ENCODE measurements at places on chromosomes 13 and 19. TPM values are rescaled to one million over a fixed set of nuclear protein-coding genes. Genes with fewer than 3 reads are reported as not detected.

The TMPRSS9 gene
- total RNA-seq = not detected

The NLRP9 gene
- total RNA-seq = not detected

The EXOC3L2 gene
- under 0.01 TPM for total RNA-seq

The FCAR gene
- total RNA-seq = not detected

The MEIOSIN gene
- total RNA-seq = not detected

The ELSPBP1 gene
- total RNA-seq = not detected

The AZU1 gene
- total RNA-seq = not detected

The ZNF792 gene
- total RNA-seq = 4.8 TPM

The ZNF527 gene
- total RNA-seq = 4.5 TPM
